T-helper 17 cell (primary cell): ENCODE measurements at places on chromosomes 16 and 17. TPM values are rescaled to one million over a fixed set of nuclear protein-coding genes. Genes with fewer than 3 reads are reported as not detected.

GRCh38 chr17:75899353-75899752 is 2.6 kb upstream of the TRIM65 start:
- DNase-seq: no peak

DNA sequence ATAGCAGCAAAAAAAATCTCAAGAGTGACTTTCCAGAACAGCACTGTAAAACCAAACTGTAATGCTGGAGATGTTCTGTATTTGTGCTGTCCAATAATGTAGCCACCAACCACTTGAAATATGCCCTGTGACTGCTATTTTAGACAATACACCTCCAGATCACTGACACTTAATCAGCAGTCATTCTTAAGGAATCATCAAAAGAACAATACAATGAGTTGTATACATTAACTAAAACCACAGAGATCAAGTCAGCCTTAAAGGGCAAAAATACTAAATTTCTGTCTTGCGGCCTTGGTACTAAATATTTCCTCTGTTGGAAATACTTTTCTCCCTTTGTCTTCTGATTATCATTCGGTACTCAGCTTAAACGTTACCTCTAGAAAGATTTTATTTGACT is 33.6 kb upstream of the ANKFY1 start:
- DNase-seq: no peak

DNA sequence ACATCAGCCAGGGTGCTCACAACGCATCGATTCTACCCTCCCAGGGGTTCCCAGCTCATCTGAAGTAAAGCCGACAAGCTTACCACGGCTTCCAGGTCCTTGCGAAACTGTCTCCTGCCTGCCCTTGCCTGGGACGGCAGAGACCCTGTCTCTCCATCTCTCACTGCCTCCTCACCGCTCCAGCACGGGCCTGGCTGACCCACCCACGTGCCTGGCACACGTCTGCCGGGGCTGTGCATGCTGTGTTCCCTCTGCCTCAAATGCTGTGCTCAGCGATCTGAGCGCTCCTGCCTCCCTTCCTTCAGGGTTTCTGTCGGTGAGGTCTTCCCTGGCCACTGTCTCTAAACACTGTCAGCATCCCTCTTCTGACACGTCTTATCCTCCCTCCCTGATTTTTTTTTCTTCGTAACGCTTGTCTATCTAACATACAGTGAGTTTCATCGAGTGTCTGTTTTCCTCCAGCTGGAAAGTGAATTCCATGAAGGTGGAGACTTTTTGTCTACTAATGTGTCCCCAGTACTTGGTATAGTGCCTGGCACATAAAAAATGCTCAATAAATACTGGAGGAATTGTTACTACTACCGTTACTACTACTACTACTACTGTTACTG is 208.4 kb downstream of the IRF8 start:
- DNase-seq: no peak

The WSCD1 gene
- total RNA-seq: 0.15 TPM

DNA sequence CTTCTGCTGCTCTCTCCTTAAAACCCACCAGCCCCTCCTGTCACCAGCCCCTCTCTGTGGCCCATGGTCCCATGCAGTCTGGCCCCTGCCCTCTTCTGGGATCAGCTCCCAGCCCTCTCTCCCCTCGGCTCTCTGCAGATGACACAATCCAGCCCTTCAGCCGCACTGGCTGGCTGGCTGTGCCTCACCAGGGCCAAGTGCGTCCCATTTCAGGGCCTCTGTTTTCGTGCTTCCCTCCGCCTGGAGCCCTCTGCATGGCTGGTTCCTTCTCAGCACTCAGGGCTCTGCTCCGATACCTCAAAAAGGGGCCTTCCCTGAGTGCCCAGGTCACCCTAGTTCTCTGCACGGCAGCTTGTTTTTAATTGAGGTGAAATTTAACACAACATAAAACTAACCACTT is 124.3 kb downstream of the SOCS1 start:
- no peak for DNase-seq

GRCh38 chr16:3485097-3485745 is 10.1 kb downstream of the C16orf90 start:
- no peak for DNase-seq

The ZP2 gene
- not detected for total RNA-seq

- no peak for DNase-seq
Measured at GRCh38 chr17:34133350-34133749, 121.7 kb upstream of the CCL2 start.

The ABCA8 gene
- total RNA-seq: not detected

GRCh38 chr17:45948498-45948880 is 50.6 kb upstream of the STH start:
- DNase-seq: no peak

The CCT6B gene
- total RNA-seq: 3.5 TPM

- DNase-seq: no peak
Measured at GRCh38 chr16:11105038-11105903, 150.7 kb downstream of the SOCS1 start.

The NPIPA7 gene
- 12.8 TPM for total RNA-seq
